ENCODE measurements at places on chromosomes 7 and 10.

DNA sequence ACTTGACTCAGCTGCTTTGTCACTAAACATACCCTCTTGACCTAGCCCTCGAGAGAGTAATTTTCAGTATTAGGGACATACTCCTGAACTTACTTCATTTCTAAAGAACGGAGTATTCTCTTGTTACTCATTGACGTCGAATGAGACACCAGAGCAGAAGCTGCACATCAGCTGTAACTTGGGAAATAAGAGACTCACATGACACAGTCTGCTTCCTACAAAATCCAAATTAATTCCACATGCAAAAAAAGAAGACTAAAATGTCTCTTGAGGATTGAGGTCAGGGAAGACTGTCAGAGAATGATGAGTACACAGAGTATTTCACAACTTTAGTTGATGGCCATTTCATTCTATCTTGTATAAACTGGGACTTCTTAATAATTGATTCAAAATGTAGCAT is 114.7 kb upstream of the EGFR start:
- DNase-seq: no peak

GRCh38 chr7:2480070-2480408 is 3.8 kb upstream of the GRIFIN start:
- DNase-seq: no peak

- no peak for DNase-seq
Measured at GRCh38 chr10:76454506-76455140, 1023.2 kb downstream of the LRMDA start.

DNA sequence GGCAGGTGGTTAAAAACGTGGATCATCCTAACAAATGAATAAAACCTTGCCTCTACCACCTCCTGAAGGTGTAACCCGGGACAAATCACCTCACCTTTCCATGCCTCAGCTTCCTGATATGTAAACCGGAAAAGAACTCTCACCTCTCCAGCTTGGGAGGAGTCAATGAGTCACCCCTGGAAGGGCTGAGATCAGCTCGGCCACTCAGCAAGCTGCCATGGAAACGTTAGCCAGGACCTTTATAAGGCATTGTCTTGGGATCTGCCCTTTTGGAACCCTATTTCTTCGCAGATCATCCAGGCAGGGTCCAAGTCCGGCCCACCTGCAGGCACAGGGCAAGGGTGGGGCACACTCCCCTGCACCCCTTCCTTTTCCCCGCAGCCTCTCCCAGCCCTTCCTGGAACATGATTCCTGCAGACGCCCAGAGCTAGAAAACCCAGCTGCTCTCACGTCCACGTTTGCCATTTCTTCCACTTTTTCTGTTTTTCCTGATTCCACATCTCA is 81.6 kb upstream of the PFKP start:
- DNase-seq: no peak

GRCh38 chr10:58796242-58796641 is 283.6 kb downstream of the BICC1 start:
- DNase-seq: no peak

GRCh38 chr7:156629873-156630272 is 10.7 kb upstream of the RNF32 start:
- DNase-seq: no peak

DNA sequence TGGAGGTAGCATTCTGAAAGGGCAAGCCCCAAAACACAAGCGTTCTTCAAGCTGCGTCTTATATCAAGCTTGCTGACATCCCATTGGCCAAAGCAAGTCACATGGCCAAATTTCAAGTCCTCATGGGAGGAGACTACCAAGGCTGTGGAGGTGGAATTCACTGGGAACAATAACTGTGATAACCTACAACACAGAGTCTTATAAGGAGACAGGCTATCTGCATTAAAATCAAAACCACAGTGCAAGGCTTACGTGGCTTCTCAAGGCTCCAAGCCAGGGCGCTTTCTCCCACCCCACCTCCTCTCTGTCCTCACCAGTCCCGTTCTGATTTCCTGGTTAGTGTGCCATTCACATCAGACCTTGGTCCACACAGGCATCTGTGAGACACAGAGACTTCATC is 39.4 kb downstream of the ADRB1 start:
- DNase-seq: no peak

GRCh38 chr7:127322832-127323493 is 69.5 kb downstream of the ZNF800 start:
- DNase-seq: no peak

DNA sequence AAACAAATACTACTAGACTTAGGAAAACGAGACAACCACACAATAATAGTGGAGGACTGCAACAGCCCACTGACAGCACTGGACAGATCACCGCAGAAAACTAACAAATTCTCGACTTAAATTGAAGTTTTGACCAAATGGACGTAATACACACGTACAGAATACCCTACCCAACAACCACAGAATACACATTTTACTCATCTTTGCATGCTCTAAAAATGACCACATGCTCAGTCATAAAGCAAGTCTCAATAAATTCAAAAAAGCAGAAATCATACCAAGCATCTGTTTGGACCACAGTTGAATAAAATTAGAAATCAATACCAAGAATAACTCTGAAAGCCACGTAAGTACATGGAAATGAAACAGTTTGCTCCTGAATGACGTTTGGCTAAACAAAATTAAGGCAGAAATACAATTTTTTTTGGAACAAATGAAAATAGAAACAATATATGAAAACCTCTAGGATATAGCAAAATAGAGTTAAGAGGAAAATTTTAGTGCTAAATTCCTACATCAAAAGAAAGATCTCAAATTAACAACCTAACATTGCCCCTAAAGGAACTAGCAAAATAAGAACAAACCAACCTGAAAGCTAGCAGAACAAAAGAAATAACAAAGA is 30.6 kb downstream of the MAPK8 start:
- no peak for DNase-seq

GRCh38 chr7:110760341-110760740 is 330.6 kb upstream of the LRRN3 start:
- no peak for DNase-seq

DNA sequence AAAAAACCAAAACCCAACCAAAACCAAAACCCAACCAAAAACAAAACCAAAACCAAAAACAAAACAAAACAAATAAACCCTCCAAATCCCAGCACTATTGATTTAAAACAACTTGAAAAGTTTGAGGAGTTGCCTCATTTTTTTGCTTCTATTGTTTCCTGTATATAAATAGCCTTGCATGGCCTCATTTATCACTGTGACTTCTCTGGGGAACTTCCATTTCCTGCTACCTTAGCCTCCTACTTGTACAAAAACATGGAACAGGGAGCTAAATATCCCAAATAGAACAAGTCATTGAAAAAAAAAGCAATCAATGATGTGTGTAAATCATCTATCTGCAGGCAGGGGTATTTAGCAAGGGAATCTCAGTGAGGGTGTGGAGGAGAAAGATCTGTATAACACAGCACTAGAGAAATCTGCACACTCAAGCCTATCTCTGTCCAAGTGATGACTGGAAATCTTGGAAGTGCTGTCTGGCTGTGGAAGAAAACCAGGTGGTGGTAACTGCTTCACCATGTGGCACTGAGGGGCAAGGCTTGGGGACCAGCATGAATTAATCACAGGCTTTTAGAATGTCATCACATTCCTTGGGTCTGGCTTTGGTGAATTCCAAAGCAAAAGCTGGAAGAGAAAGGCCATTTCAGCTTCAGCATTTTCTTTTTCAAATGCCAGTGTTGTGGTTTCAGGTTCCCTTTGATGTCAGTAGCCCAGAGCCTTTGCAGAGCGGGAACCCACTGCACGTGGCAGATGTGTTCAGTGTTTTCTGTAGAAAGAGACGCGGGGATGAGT is 349.5 kb upstream of the ZNF32 start:
- no peak for DNase-seq

DNA sequence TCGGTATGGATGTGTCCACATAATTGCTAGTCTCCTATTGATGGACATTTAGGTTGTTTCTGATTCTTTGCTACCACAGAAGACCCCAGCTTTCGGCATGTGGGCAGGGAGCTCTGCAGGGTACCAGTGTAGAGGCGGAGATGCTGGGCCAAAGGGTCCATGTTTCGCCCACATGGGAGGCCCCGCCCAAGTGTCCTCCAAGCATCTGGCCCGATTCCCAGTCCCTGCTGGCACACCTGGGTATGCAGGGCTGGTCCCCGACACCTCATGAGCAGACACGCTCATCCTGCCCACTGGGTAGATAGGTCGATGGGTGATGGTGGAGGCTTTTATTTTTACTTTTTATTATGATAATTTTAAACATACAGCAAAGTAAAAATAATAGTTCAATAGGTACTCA is 19.4 kb upstream of the TBRG4 start:
- DNase-seq: no peak

GRCh38 chr7:113891031-113891350 is 27.8 kb downstream of the PPP1R3A start:
- DNase-seq: no peak

GRCh38 chr7:108686494-108686893 is 116.8 kb downstream of the DNAJB9 start:
- no peak for DNase-seq

GRCh38 chr10:24715246-24715769 is 8.4 kb downstream of the ARHGAP21 start:
- no peak for DNase-seq

DNA sequence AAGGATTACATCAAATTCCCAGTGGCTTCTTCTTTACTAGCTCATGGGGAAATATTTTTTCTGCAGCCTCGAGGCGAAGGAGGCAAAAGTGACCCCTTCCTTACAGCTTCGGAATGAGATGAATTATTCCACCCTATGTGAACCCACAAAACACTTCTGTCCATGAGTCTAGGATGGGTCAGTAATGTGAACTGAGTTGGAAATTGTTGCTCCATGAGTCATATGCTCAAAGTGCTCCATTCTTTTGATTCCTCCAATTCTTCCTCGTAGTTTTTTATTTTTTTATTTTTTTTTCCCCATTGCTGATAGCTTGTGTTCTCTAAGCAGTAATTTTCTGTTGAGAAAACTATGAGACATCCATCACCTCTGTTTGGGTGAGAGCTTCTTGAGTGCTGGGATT is 31.7 kb upstream of the FAM204A start:
- DNase-seq: no peak

DNA sequence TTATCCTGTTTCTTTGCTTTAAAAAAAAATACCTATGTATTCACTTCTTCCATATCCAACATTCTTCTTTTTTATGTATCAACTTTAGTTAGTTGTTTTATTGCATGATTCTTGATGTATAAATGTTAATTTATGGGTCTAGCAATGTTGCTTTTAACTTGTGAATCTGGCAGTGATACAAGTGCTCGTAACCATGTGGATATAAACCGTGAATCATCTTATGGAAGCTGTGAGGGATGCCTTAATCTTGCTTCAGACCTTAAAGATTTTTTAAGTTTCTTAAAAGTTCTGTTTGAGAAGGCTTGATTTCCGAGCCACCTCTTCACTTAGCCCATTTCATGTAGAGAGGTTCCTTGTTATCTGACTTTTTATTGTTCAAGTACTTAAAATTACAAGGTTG is 25.9 kb downstream of the HELLS start:
- no peak for DNase-seq

GRCh38 chr7:6232534-6232933 is 39.9 kb downstream of the CYTH3 start:
- DNase-seq: no peak

DNA sequence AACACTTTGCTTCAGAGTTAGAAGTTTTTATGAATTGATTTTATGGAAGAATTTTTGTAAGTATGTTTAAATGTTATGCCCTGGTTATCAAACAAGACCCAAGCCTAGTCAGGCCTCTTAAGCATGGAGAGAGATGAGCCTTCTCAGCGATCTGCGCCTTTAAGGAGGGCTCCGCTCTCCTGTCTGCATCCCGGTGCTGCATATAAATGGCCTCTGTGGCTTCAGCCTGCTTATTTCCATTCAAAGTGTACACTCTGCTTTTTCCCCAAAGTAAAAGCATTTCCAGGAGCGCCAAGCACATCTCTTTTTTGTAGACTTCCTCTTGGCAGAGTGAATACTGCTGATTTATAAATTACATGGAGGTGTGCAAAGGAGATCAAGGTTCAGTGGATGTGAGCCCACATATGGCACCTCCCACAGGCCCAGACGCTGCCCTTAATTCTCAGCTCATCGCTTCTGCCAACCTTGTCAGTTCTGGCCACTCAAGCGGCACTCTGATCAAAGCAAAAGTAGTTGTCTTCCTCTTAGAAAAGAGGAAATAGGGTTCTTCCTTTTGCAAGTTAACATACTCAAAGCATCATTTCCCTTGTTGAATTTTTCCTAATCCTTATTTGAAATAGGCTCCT is 70.0 kb upstream of the SFMBT2 start:
- no peak for DNase-seq

- DNase-seq: no peak
Measured at GRCh38 chr7:104228442-104228841, 20.6 kb upstream of the ORC5 start.

DNA sequence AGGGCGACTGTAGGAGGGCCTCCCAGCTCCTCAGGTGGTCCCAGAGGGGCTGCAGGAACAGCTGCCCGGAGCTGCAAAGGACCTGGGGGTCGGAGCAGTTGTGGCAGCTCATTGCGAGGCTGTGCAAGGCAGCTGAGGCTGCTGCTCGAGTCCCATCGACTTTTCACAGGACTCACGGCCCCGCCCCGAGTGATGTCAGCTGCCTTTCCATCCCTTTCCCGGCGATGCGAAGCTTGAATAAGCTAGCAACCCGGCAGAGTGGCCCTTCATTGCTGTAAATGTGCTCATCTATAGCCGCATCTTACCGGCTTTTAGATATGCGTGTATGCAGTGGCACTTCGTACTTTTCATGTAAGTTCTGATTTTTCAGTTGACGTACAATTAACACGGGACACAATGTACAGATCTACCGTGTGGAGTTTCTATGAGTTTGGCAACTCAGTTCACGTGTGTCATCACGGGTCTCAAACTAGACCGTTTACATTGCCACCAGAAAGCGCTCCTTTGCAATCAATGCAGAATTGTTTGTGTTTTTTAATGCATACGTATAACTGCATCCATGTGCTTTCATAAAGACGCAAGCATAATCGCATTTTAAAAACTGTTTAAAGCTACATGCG is at the start of gene CH25H:
TSS of gene CH25H (minus strand) at position 137 of the 620 bp plus-strand sequence. CDS start at position 112, 25 bp downstream.
- peak; percentile 23 for DNase-seq

GRCh38 chr7:29613100-29613499 is 49.5 kb downstream of the PRR15 start:
- no peak for DNase-seq

DNA sequence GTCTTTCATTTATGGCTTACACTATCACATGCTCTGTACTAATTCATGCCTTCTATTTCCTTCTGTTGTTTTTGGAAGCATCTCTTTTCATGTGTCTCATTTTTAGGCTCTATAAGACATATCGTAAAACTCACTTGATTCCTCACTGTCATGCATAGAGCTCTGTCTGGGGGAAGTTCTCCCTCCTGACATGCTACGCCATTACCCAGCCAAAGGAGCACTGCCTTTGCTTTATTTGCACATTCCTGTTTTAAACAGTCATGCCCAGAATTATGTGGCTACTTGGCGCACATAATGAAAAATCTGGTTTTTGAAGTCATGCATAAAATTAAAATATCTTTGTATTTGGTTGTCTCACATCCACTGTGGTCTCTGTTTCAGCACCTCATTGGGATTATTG is 17.6 kb upstream of the AKR1C3 start:
- no peak for DNase-seq

DNA sequence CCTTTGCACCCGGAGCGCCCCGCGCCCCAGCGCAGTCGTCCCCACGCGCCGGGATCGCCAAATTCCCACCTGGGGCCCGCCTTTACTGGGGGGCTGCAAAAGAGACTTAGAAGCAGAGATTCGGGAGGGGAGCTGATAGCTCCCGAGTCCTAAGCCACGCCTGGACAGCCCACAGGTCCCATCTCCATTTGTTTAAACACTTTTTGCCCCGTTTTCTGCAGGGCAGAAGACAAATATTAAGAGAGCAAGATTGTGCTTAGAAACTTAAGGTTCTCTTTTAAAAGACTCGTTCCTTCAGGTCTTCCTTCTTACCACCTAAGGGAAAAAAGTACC is 299.1 kb upstream of the NFE2L3 start:
- DNase-seq: no peak
